ENCODE measurements at places on chromosomes 13 and 19. TPM values are rescaled to one million over a fixed set of nuclear protein-coding genes. Genes with fewer than 3 reads are reported as not detected.
A peak's percentile ranks its signal among the peaks of the same experiment; 100 is the strongest.

GRCh38 chr13:42334329-42334706, 62.4 kb downstream of the AKAP11 start:
- no peak for DNase-seq

DNA sequence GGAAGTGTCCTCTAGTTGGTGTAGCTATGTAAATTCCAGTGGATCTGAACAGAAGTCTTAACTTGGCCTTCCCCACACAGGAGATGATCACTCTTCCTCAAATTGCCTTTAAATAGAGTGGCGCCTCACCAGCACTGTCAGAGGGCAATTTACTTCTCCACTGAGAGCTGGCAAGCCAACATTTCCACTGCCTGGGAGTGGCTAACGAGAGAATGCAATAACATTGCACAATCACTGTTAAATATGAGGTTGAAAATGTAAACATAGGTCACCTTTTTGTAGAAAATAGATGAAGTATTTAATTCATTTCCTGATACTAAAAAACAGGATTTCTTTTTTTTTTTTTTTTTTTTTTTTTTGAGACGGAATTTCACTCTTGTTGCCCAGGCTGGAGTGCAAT, 55.4 kb upstream of the UBL3 start:
- DNase-seq: no peak

DNA sequence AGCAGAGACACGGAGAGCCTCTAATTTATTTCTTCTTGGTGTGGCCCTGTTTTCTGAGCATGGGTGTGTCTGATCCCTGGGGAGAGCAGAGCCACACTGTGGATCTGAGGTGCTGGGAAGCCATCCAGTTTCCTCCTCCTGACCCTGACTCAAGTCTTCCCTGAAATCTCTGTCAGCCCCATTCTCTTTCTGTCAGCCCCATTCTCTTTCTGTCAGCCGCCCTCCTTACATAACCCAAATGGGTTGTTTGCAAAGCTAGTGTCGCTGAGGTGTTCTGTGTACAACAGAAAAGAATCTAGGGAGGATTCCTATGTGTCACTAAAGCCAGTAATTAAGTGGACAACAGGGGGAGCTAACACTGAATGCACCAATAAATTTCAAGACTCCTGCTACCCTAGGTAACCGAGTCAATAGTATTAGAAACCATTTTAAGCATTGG, 50.2 kb downstream of the LRCH1 start:
- no peak for DNase-seq

DNA sequence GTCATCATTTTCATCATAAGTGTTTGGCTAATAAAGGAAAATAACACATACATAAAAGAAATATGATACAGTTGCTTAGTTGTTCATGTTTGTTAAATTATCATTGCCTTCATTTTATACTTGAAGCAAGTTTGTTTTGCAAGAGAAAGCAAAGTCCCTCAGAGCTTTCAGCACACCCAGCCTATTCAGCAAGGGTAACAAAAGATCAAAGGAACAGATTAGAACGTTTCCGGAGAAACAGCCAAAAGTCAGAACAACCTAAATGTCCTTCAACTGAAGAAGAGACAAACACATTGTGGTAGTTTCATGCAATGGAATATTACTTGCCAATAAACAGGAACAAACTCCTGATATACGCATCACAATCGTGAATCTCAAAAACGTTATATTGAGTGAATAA, 380.7 kb downstream of the MZT1 start:
- no peak for DNase-seq

GRCh38 chr13:106738186-106738678, 170.3 kb upstream of the ARGLU1 start:
- no peak for DNase-seq

- DNase-seq: no peak
Observed at GRCh38 chr19:43688059-43688701, 18.2 kb upstream of the PLAUR start.

DNA sequence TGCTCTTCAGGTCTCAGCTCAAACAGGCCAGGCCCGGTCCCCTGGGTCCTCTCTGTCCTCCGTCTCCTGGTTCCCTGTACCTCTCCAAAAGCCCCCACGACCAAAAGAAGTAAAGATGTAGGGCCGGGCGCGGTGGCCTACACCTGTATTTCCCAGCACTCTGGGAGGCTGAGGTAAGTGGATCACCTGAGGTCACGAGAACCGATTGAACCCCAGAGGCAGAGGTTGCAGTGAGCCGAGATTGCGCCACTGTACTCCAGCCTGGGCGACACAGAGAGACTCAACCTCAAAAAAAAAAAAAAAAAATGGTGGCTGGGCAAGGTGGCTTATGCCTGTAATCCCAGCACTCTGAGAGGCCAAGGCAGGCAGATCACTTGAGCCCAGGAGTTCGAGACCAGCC, 22.0 kb upstream of the BCL3 start:
- no peak for DNase-seq

GRCh38 chr19:23439623-23440022, 44.4 kb upstream of the ZNF91 start:
- DNase-seq: no peak

DNA sequence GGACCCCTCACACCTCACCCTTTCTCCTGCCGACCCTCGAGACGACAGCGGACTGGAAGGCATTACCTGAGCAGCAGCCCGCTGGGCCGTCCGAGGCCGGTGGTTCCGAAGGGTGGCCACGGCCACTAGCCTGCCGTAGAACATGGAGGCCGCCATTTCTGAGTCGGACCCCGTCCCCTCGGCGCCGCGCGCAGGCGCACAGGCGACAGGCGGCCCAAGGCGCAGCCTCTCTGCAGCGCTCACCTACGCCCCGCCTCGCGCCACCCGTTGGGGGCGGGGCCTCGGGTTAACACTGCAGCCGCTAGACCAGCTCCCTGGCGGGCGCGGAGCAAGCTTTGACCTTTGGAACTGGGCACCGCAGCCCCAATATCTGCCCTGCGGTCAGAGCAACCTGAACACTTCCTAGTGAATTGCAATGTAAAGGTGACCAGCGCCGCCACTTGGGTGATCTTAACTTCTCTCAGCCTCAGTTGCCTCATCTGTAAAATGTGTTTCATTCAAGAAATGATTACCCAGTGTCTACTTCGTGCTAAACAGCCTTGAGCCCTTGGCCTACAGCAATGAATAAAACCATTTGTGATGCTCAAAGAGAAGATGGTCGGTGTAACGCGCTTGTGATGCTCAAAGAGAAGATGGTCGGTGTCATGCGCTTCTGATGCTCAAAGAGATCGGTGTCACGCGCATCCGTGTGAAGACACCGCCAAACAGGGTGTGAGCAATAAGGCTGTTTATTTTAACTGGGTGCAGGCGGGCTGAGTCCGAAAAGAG, at the start of gene SUCLA2:
Gene SUCLA2, minus strand, starts transcription at position 160 of the 768 bp plus-strand sequence. Its CDS starts 4 bp downstream, at position 156.
- peak; percentile 58 for DNase-seq

DNA sequence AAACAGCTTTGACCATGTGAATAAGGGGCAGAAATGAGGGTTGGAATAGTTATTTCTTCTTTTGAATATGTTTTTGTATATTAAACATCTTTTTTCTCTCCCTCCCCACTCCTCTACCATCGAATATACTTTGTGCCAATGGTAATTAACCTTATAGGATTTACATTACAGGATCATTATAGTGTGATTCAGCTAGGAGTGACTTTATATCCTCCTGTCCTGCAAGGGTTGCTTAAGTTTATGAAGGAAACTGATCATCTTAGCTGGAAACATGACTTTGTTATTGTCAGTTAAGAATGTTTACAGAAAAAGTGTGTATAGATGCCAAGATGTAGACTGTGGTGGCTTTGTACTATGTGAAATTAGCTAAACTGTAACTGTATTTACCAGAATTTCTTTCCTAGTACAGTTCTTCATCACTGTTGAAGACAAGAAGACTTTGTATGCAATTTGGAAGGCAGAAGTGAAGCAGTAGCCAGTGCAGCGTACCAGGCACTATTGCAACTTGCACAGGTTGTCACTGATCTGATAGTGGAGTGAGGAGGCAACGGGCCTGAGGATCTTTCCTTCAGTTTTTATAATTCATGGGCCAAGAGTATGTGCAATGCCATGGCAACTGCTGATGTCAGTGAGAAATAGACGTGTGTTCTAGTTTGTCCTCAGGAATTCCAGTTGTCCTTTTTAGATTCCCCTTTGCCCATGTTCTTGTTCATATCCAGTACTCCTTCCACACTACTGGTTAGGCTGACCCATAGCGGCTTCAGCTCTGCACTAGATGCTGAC, 8.2 kb upstream of the PAN3 start:
- DNase-seq: no peak

GRCh38 chr13:109422161-109422560, 364.2 kb downstream of the IRS2 start:
- DNase-seq: no peak

GRCh38 chr19:35213663-35214632, 14.6 kb downstream of the FAM187B start:
- DNase-seq: peak; percentile 95

DNA sequence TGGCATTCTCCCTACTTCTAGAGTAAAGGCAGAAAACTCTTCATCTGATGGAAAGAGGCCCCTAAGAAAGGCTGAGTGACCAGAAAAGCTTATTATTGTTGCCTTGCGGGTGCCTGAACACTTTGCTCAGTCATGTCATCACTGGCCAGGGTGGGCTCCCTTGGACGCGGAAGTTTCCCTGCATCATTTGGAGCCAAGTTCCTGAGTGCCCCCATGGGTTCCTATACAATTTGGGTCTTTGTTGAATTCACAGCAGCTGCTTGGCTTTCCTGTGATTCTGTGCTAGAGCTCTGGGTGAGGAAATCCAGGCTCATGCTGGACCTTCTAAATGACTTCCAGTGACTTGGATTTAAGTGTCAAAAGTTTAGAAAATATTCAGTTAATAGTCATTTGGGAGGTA, 232.9 kb downstream of the LHFPL6 start:
- no peak for DNase-seq

DNA sequence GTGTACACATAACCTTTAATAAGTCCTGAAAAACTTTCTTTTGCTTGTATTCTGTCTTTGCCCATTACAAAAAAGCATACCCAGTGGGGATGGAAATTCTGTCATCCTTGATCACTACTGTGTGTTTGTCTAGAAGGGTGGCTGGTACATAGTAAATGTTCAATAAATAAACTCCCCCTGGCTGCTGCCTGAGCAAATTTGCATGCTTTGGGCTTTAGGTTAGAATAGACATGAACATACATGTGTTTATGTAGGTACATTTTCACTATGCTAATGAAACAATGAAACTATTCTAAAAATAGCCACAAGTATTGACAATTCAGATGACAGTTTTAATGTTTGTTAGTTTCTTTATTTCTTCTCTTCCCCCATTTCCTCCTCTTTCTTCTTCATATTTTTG, 36.1 kb downstream of the TNFSF13B start:
- DNase-seq: no peak

DNA sequence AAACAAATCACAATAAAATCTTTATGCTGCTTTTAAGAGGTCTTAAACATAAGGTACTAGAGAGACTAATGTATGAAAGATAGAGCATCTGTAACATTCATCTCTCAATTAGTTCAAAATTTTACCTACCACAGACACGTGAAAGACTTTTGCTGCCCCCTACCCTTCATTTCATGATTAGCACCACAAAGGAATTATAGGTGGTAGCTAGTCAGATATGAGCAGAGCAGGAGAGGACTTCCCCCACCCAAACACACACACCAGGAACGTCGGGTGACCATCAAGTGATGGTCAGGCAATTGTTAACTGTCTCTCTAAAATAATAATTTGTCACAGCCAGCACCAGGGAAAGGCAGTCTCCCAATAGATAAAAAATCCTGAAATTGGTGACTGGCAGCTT, 1531.7 kb upstream of the SPRY2 start:
- no peak for DNase-seq

The ACP7 gene
- total RNA-seq: 0.20 TPM

The KCNK6 gene
- total RNA-seq: 7.0 TPM

The TSSK6 gene
- total RNA-seq: 0.79 TPM

The CD37 gene
- not detected for total RNA-seq

The ZNF578 gene
- 2.2 TPM for total RNA-seq

The HNRNPA1L2 gene
- total RNA-seq: 3.4 TPM

The KIR3DL2 gene
- not detected for total RNA-seq
